ENCODE measurements at places on chromosomes 7 and 10. TPM values are rescaled to one million over a fixed set of nuclear protein-coding genes. Genes with fewer than 3 reads are reported as not detected.

- H3K4me1 ChIP-seq: no peaks in the 10 kb centered on the region
- H3K27me3 ChIP-seq: no peaks in the 10 kb centered on the region
- no peak for DNase-seq
- no peak overlapping the region for H3K27ac ChIP-seq
Observed at GRCh38 chr10:126511917-126512479, 123.7 kb upstream of the ADAM12 start.

GRCh38 chr10:26743091-26743490 lies 45.6 kb downstream of the PDSS1 start:
- H3K4me1 ChIP-seq: peaks cover 14% of the 10 kb centered on the region
- peaks cover 9% of the 10 kb centered on the region for H3K36me3 ChIP-seq
- DNase-seq: no peak
- H3K27me3 ChIP-seq: no peaks in the 10 kb centered on the region
- no peak overlapping the region for H3K4me3 ChIP-seq

DNA sequence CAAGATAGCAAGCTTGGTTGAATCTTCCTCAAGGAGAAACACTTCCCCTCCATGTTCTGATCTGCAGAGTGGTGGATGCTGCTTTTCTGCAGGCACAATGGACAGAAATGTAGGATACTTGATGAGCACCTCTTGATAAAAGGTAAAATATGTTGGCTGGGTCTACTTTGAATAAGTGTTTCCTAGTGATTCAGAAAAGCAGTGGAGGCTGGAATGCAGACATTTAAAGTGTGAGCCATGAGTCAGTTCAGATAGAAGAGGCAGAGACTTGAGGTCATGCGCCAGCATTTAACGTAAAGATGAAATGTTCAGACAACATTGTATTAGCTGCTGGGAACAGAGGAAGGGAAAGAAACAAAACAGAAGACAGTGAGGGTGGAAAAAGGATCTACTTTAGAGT lies 403.1 kb downstream of the ADRA2A start:
- H3K4me1 ChIP-seq: no peaks in the 10 kb centered on the region
- H3K36me3 ChIP-seq: no peaks in the 10 kb centered on the region
- H3K4me3 ChIP-seq: no peak overlapping the region
- DNase-seq: no peak
- no peak overlapping the region for H3K27ac ChIP-seq
- no peaks in the 10 kb centered on the region for H3K27me3 ChIP-seq

DNA sequence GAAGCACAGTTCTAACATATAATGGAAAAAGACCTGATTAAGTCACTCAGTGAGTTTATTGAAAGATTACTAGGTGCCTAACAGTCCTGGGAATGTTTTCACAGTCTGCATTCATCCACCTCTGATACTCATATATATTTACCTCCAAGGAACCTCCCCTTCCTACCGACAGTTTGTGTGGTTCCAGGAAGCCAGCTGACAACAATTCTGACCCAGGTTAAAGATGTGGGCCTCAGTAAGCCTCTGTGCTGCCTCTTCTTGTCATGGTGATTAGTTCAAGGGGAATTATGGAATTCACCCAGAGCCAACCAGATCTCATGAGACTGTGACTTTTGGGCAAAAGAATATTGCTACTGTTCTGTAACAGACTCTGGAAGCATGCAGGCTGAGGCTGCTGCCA lies 186.8 kb downstream of the NXPH1 start:
- no peaks in the 10 kb centered on the region for H3K4me1 ChIP-seq
- H3K27me3 ChIP-seq: no peaks in the 10 kb centered on the region
- no peaks in the 10 kb centered on the region for H3K36me3 ChIP-seq
- no peak for DNase-seq
- H3K27ac ChIP-seq: no peak overlapping the region

DNA sequence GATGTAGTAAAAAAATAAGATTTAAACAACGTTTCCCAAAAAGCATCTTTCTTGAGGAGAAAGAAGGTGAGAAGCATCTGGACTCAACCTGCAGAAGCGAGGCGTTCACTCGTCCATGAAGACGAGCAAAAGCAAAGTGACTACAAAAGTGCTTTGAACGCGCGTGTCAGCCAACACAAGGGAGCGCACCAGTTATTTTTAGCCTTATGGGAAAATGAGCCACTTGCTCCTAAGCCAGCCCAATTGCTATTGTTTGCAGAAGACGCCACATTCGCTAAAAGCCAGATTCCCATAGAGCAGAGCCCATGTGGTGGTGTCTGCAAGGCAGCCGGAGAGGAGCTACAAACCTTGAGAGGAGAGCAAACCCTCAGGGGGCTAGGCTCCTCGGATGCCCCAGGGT lies 122.5 kb downstream of the FAM53B start:
- no peaks in the 10 kb centered on the region for H3K27me3 ChIP-seq
- H3K4me3 ChIP-seq: no peak overlapping the region
- DNase-seq: no peak
- peaks cover 42% of the 10 kb centered on the region for H3K4me1 ChIP-seq
- no peak overlapping the region for H3K27ac ChIP-seq

DNA sequence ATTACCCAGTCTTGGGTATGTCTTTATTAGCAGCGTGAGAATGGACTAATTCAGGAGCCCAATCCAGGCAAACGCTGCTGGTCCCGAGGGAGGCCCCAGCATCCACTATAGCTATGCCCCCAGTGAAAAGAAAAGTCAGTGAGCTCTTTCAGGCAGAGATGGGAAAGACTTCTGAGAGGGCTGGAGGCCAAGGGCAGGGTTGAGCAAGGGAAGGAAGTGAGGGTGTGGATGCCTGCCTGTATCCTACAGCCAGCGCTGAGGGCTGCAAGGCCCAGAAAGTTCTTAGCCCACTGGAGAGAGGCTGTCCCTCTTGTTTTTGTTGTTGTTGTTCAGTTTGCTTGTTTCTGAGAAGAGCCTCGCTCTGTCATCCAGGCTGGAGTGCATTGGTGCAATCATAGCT lies 261.6 kb downstream of the ZEB1 start:
- no peaks in the 10 kb centered on the region for H3K27me3 ChIP-seq
- no peak overlapping the region for H3K4me3 ChIP-seq
- no peak overlapping the region for H3K27ac ChIP-seq

DNA sequence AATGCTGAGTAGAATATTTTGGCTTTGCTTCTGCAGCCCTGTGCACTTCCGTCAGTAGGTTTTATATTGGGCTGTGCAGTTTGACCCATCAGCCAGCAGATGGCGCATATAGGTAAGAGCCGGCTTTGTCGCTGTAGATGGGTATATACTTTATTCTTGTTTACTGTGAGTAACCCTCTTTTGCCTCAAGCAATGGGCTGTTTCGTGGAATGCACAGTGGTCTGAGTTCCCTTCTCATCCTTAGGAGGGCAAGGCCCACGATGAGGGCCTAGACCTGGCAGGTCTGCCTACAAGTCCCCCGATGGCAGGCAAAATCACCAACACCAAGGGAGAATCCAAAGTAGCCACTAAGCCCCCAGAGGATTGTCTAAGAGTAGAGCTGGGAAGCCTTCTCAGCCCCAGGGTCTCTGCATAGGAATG lies 1002.9 kb upstream of the KCND2 start:
- H3K4me1 ChIP-seq: no peaks in the 10 kb centered on the region
- H3K4me3 ChIP-seq: no peak overlapping the region
- DNase-seq: no peak

- H3K27ac ChIP-seq: no peak overlapping the region
- H3K36me3 ChIP-seq: no peaks in the 10 kb centered on the region
- H3K27me3 ChIP-seq: no peaks in the 10 kb centered on the region
- no peak overlapping the region for H3K4me3 ChIP-seq
- H3K4me1 ChIP-seq: no peaks in the 10 kb centered on the region
Observed at GRCh38 chr7:31036924-31037323, 15.2 kb upstream of the ADCYAP1R1 start.

- H3K27ac ChIP-seq: no peak overlapping the region
- peaks cover 39% of the 10 kb centered on the region for H3K36me3 ChIP-seq
- H3K4me1 ChIP-seq: no peaks in the 10 kb centered on the region
- no peak for DNase-seq
Observed at GRCh38 chr10:79298403-79299244, 48.6 kb upstream of the PPIF start.

DNA sequence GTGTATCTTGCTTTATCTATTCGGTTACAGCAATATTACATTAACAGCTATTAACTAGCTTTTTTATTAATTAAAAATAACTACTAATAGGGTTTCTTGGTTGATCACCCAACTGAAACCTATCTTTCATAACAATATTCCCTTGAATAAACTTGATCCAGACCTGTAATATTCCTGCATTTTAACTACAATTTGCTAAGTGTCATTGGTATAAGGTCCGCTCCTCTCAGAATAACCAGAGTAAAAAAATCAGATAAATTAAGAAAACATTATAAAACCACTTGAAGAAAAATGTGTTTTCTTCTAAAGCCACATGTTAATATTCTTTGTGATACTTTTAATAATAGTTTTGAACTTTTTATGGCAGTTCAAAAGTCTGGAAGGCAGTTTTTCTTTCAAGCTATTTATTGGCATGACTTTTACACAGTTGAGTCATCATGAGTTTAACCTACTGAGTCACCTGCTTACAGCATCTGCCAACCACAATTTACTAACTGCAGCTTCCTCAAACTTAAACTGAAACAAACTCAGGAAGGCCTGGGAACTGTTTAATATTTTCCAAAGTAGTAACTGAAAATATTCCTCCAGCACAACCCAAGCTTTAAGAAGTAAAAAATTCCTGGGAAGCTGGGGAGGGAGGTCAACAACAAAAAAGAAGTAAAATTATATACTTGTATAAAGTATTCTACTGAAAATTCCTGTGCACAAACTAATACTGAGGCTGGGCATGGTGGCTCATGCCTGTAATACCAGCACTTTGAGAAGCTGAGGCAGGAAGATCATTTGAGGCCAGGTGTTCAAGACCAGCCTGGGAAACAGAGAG lies 103.2 kb downstream of the NRBF2 start:
- no peaks in the 10 kb centered on the region for H3K36me3 ChIP-seq
- no peaks in the 10 kb centered on the region for H3K27me3 ChIP-seq
- H3K4me3 ChIP-seq: no peak overlapping the region
- no peak overlapping the region for H3K27ac ChIP-seq

DNA sequence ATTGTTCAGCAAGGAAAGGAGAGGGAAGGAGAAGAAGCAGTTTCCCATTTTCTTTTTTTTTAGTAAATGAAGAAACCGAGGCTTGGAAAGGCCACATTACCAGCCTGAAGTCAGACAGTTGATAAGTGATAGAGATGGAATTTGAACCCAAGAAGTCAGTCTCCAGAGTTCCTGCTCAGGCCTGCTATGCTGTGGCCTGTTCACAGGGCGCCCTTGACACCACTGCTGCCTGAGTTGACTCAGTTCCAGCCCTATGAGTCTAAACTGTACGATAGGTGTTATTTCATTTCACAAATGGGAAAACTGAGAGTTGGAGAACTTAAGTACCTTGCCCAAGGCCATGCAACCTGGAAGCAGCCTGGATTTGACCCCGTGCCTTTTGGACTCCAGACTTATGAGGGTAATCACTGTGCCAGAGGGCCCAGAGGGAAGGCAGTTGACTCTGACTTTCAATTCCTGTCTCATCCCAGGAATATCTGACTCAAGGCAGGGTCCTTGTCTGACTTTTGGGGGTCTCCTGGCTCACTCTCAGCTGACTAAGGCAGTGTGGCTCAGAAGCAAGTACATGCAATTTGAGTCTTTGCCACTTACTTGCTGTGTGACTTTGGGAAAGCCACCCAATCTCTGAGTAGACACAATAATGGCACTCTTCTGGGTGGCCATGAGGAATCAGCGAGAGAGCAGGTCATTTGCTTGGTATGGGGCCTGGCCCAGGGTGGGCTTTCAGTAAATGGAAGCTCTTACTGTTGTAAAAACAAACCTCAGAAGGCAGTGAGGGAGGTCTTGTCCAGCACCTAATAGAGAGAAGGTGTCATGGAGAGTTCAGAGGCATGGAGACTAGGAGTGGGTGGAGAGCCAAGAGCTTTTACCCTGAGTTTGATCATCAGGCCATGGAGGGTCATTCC lies 17.9 kb upstream of the RBM20 start:
- H3K4me1 ChIP-seq: no peaks in the 10 kb centered on the region
- no peak for DNase-seq
- no peak overlapping the region for H3K27ac ChIP-seq
- H3K36me3 ChIP-seq: no peaks in the 10 kb centered on the region

DNA sequence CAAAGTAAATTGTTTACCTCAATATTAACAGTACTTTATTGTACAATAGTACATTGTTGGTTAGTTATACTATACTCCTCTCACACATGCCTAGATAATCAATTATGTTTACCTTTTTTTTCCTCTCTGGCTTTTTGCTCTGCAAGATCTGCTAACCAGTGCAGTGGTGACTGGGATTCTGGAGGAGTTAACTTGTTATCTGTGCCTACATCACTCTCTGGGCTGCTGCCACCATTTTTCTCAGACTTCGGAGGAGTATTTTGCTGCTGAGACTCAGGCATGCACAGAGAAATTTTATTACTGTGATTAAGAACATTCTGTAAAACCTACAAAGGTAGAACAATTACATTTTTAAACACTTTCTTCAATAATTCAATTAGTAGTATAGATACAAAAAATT lies 59.7 kb downstream of the NRBF2 start:
- H3K27me3 ChIP-seq: no peaks in the 10 kb centered on the region
- H3K36me3 ChIP-seq: peaks cover 48% of the 10 kb centered on the region
- no peak for DNase-seq
- H3K27ac ChIP-seq: no peak overlapping the region

DNA sequence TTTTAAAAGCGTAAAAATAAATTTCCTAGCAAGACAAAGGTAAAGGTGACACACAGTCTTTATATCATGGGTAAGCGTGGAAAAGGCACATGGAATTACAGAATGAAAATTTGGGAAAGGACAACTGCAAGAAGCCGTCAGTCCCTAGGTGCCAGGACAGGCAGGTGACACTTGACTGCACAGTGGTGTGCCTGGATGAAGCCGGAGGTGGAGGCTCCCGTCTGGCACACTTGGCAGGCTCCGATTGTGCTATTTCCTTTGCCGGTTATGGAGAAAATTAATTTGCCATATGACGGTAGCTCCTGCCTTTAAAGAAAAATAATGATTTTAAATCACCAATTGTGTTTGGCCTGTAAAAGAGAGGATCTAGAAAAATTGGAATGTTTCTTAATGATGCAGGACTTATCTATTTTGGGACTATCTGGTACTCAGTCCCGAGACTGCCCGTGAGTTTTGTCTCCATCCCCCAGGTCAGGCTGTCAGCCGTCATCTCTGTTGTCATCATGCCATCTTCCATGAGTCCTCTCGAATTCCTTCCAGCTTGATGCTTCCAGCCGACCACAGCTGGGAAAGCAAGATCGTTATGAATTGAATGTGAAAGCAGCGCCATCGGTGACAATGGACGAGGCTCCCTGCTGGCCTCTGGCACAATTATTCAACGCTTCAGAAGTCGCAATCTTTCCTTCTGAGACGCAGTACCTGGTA lies 56.2 kb upstream of the MGMT start:
- no peaks in the 10 kb centered on the region for H3K27me3 ChIP-seq
- no peaks in the 10 kb centered on the region for H3K36me3 ChIP-seq

GRCh38 chr10:128047351-128047750 lies 78.9 kb downstream of the MKI67 start:
- H3K4me1 ChIP-seq: peaks cover 48% of the 10 kb centered on the region
- peaks cover 4% of the 10 kb centered on the region for H3K36me3 ChIP-seq
- peak; percentile 92 for DNase-seq
- no peaks in the 10 kb centered on the region for H3K27me3 ChIP-seq

GRCh38 chr10:60348982-60349381 lies 40.7 kb downstream of the ANK3 start:
- no peak overlapping the region for H3K27ac ChIP-seq
- no peaks in the 10 kb centered on the region for H3K4me1 ChIP-seq
- no peaks in the 10 kb centered on the region for H3K36me3 ChIP-seq
- DNase-seq: no peak
- no peaks in the 10 kb centered on the region for H3K27me3 ChIP-seq

The ASZ1 gene
- total RNA-seq: not detected

The AQP1 gene
- total RNA-seq: not detected

The TMEM178B gene
- total RNA-seq: 0.89 TPM

Data from CD4-positive, alpha-beta memory T cell (primary cell).